CD4-positive, alpha-beta T cell treated with Interleukin-12 subunit alpha and Interleukin-12 subunit beta, for 1 hour (primary cell): ENCODE measurements at places on chromosomes 16 and 17.

- DNase-seq: no peak
Measured at GRCh38 chr17:21208352-21208751, 5.6 kb downstream of the TMEM11 start.

DNA sequence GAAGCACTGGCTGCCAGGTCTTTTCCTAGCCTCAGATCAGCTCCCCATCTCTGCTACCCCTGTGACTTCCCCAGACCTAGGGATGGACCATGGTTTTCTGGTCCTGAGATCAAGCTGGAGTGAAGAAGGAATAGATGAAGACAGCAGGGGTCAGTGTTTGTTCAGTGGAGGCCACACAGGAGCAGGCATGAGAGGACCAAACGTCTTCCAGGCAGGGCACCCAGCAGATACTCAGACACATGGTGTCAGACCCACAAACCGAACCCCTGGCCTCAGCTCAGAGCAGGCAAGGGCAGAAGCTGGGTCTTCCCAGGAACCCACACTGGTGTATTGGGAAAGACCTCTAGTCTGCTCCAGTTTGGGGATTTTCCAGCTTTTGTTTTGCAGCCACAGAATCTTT is 189.7 kb downstream of the IRX5 start:
- no peak for DNase-seq

DNA sequence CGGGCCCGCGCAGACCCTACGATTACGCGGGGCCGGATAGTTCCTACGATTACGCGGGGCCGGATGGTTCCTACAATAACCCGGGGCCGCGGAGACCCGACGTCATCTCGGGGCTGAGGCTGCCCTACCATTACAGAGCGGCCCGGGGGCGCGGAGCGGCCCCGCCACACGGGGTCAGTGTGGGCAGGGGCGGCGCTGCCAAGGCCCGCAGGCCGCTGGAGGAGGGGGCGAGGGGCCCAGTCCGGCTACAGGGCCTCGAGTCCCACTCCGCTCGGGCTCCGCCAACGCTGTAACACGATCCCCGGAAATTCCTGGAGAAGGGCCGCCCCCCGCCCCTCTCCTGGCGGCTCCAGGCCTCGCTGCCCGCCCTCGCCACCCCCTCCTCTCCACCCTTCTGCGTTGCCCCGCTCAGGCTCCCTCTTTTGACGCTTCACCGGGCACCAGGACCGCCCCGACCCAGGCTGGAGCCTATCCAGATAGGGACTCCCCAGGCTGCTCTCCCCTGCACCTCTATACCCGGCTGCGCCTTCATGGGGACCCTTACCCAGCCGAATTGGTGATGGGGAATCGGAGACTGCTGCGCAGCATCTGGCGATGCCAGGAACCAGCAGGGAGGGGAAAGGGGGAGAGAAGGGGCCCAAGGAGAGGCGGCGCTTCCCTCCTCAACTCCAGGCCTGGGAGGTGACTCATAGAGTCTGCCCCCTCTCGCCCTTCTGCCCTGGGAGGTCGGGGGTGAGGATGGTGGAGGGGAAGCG is at the start of gene RAB34:
RAB34 (minus strand) TSS at position 291 of the 755 bp plus-strand sequence. CDS start 602 bp downstream, outside the sequence.
- no peak for DNase-seq

DNA sequence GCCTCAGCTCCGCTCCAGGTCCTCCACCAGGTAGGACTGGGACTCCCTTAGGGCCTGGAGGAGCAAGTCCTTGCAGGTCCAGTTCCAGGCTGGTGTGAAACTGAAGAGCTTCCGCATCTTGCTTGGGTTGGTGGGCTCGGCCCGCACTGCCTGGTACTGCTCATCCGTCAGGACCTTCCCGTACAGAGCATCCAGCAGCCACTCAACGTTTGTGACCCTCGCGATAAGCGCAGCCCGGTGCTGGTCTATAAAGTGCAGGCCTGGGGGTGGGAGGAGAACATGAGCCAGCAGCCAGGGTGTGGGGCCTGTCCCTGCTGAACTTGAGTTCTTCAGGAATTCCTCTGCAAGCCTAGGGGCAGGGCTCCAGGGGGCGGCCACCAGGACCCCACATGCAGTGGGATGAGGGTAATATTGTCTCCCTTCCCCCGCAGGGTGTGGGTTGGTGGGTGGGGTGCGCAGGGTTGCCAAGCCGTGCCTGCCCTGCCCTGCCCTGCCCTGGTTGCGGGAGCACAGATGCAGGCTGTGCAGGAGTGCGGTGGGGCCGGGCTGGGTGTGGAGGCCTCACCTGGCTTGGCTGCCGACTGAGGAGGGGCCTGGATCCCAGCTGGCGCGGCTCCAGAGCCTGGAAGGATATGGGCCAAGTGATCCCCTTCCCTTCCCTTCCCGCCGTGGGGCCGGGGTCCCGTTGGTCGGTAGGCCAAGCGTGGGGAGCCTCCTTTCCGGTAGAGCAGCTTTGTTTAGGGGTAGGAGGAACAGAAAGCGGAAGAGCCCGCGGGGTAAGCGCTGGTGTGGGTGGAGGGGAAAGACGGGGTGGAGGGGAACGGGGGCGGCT is 762 bp downstream of the PYCARD start:
- DNase-seq: peak; percentile 45

DNA sequence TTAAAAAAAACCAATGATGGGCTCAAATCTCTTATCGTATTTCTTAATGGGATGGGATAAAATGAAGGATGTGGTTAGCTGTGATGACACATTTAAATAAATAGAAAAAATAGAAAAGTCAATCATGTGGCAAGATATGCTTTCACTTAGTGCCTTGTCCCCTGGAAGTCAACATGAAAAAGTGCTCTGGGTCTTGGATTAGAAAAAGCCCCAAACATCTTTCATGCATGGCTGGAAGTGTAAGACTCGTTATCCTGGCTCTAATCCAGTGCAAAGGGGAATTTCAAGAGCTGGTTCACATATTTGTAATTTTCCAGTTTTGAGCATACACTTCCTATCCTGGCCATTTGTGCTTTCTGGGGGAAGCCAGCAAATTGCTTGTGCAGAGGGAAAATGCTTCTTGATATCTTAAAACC is 160.9 kb downstream of the MAP2K6 start:
- no peak for DNase-seq

DNA sequence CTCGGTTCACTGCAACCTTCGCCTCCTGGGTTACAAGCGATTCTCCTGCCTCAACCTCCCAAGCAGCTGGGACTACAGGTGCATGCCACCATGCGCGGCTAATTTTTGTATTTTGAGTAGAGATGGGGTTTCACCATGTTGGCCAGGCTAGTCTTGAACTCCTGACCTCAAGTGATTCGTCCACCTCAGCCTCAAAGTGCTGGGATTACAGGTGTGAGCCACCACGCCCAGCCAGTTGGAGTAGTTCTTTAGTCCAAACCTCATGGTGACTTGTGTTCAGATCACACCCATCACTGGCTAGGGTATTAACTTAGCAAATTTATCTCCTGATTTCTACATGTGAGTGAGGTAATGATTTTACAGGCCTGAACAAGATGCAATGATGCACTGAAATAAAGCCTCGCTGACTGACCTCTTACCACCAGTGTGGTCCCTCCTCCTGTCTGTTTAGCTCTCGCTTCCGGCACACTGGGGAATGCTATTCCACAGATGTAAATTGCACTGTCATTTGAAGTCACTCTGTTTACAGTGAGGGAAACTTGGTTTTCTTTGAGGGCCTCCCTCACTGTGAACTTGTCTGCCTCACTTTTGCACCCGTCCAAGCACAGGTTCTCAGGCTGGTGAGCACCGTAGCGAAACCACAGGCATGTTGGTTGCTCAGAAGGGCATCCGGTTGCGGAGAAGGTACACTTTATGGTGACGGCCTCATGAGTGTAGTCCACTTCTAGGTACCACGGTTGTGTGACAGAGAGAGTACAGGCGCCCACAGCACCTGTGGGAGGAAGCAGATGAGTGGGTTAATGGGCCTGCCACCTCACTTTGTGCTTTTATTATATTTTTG is 5.5 kb downstream of the IGSF6 start:
- peak; percentile 80 for DNase-seq

DNA sequence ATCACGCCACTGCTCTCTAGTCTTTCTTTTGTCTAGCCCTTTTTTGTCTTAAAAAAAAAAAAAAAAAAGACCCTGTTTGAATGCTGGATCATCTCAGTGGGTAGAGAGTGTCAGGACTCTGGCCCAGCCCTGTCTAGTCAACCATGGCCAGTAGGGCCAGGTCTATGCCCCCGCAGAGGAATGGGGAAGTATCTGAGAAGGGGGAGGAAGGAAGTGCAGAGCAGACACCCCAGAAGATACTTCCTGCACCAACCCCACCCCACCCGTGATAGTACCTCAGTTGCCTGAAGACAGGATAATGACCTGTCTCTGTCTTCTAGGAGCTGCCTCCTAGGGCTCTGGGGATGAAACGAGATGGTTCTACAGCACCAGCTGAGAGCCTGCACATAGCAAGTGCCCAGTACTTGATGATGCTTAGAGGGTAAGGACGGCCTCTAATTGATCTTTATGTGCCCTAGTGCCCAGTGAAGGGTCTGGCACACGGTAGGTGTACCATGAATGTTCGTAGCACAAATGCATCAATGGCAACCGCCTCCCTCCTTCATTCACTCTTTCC is 55.4 kb downstream of the ABAT start:
- DNase-seq: peak; percentile 2

DNA sequence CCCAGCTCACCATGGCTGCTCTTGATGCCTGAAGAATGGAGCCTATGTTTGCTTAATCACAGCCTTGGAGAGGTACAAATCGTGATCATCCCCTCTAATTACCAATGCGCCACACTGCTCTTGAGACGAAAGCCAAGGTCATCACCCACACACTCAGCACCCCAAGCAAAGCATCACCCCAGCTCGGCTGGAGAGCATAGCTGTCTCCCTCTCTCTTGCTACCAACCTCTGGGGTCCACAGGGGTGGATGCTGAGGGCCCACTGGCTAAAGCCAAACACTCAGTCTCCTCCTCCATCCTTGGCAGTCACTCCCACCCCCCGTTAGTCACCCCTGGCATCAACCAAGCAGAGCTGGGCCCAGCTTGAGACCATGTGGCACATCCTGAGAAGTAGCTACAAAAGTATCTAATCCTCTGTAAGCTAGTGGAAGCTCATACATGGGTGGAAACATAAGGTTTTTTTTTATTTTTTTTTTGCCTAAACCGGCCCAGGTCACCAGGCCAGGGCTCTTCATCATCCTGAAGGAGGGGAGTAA is 44.8 kb downstream of the PIMREG start:
- no peak for DNase-seq
